Activated CD4-positive, alpha-beta T cell treated with anti-CD3 and anti-CD28 coated beads, Interleukin-2, amount 10 ng/mL, durations not matched to agents 24 days and 14 days (primary cell): ENCODE measurements at places on chromosomes 3 and 15.

- DNase-seq = no peak
Measured at GRCh38 chr15:32818758-32819447, 101.1 kb downstream of the GREM1 start.

DNA sequence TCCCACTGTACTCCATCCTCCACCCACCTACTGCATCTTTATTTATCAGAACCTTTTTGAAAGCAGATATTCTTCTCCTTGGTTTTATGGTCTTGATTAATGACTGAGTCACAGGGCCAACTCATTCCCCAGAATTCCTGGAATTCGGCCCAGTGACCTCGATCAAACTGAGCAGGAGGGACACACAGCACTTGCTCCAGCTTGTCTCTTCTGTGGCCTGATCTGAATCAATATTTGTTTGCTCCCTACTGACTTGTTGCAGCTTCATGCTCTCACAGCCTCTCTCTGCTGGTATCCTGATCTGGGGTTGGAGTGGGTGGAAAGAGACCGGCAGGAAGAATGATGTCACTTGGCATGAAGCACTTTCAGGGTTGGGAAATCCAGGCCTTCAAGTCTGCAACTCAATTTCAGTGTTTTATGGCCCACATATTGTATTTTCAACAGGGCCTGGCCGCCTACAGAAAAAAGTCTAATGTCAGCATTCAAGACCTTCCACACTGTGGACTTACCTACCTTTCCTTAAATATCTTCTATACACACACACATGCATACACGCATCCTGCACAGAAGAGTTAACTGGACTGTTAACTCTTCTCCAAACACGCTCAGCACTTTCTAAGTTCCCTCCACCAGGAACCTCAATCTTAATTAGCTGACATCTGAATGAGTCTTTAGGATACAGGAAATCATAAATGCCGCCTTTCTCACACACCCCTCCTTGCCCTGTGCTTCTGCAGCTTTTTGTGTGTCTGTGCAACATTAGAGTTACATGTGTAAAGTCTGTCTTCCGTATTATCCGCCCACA is 4.6 kb downstream of the ANXA2 start:
- no peak for DNase-seq

GRCh38 chr3:190302212-190302867 is 19.9 kb downstream of the CLDN1 start:
- no peak for DNase-seq

DNA sequence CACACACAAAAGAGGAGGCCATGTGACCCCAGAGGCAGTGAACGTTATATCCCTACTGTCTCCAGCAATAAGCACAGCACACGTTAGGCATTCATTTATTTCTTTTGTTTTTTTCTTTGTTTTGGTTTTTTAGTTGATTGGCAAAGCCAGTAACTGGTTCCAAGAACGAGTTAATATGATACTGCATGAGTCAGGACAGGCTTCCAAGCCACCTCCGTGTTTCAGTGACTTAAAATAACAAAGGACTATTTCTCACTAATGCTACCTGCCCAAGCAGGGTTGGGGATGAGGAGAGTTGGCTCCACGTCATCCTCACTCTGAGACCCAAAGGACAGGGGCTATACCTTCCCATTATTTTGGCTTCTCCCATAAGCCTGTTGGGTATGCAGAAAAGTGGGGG is 130.5 kb downstream of the ST8SIA2 start:
- DNase-seq = no peak

DNA sequence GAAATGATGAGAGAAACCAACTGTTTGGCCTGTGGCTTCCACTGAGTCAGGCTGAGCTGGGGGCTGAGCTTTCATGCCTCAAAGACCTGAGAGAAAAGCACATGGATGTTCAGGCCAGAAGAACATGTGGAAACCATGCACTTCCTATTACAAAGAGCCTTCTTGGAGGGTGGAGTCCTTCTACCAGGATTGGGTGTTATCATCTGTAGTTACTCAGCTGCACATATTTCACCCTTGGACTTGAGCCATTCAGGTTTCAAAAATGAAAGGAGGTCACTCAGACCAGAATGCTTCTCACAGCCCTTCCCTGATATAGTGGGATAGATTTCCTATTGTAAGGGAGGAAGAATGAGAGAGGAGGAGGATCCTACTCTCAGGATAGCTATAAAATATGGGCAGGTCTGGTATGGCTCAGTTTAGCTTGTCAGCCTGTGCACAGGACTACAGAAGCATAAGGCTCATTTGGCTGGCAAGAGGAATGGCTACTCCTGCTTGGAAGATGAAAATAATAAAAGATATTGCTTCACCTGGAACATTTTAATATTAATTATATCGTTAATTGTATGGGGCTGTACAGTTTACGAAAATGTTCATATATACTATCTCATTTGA is 173.6 kb upstream of the TMC3 start:
- DNase-seq = no peak

DNA sequence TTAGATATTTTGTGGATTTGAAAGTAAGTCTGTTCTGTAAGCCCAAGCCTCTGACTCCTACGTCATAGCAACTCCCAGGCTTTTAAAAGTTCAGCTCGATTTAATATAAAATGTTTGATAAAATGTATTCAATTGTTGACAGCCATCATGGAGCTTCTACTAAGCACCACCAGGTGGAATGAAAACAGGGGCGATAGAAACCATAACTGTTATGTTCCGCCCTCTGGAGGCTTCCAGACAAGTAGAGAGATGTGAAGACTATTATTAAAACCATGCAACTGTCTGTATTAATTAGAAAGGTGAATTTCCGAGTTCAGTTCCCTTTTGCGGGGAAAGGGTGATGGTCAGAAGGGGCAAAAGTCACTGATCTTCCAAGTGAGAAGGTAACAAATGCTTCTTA is 292.2 kb downstream of the NR2F2 start:
- no peak for DNase-seq

GRCh38 chr3:16841041-16841753 is 43.6 kb upstream of the PLCL2 start:
- peak; percentile 61 for DNase-seq

DNA sequence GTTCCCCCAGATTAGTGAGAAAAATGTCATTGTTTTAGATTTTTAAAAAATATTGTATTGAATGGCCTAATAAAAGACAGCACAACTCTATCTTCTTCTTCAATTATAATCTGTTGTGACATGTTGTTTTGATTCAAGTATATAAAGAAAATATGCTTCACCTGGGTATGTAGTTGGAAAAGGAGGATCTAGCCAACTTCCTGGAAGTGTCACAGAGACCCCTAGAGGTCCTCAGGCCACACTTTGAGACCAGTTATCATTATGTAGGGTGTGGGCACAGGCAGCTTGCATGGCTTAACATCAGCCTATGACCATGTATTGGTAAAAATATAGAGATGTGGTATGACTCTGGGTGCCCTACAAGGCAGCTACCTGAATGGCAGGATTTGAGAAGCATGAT is 14.7 kb upstream of the RYR3 start:
- no peak for DNase-seq

DNA sequence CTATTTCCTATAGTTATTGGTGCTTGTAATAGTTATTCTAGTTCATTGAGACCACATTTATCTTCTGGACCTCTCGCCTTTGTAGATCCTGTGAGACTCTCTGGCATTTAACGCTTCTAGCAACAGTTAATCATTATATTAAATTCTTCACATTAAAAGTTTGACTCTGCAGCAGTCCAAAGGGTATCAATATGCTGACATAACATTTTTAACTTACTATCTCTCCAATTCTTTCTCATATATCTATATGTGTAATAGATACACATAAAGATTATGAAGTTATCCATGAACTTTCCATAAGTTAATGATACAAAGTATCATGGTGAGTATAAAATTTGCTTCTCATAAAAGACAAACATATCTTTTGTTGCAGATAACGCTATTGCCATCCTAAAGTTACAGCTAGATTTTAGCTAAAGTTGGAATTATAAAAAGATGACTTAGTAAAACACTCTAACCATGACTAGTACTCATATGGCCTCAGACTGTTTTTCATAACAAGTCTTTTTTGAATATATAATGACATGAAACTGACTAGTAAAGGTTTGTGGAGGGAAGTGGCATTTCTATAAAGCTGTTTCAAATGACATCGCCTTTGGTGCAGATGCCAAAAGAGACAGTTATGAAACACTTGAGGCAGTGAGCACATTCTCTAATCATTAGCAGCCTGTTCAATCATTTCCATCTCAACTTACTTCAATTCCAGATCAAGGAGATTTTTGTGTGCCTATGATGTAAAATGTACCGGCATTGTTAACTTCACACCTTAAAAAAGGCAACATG is 379.3 kb upstream of the CBLB start:
- DNase-seq = no peak

DNA sequence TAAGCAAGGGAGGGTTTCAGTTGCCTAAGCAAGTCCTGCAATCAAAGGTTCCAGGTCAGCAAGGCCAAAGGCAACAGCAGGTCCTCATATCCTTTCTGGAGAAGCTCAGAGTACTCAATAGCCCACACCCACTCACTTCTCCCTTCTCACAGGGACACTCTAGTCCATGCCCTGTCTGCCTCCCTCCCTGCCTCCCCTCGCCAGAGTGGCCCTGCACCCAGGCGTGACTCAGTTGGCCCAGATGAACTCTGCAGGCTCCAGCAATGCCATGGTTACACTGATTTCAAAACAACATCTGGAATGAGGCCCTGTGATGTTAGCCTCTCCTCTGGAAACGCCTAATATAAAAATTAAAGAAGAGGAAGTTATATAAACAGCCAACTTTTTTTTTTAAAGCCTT is 32.9 kb downstream of the IL16 start:
- DNase-seq = no peak
